GM19239 (cell line): ENCODE measurements at places on chromosomes 7 and 10.
A peak's percentile ranks its signal among the peaks of the same experiment; 100 is the strongest.

DNA sequence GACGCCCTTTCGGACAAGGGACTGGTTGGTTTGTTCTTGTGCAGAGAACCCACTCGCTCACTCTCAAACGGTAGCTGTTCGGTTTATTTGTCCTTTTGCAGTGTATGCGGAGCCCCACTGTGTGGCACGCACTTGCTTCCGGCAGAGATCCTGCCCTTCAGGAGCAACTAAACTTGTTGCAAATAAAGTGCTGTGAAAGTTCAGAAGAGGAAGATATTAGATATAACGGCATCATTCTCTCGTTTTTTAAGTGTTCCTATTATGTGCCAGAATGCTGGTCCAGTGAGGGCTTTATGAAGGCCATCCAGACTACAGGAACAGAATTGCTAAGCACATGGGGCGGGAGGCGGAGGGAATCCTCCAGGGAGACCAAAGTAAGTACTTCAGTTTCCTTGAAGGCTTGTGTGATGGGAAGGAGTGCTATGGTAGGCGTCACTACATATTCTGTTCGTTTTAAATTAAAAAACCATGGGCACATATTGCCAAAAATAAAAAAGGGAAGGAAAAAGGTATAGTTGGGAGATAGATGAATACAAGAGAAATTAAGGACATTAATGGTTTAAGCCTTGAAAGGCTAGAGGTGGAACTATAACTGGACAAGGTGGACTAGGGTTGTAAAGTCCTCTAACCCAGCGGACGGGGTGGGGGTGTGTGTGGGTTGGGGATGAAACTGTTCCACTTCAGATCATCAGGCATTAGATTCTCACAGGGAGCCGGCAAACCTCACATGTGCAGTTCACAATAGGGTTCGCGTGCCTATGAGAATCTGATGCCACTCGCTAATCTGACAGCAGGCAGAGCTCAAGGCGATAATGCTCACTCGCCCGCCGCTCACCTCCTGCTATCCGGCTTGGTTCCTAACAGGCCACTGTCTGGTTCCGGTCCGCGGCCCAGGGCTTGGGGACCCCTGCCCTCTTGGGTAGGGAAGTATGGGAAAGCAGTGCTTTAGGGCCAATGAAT is 704 bp upstream of the ERLIN1 start:
- no peak for DNase-seq

DNA sequence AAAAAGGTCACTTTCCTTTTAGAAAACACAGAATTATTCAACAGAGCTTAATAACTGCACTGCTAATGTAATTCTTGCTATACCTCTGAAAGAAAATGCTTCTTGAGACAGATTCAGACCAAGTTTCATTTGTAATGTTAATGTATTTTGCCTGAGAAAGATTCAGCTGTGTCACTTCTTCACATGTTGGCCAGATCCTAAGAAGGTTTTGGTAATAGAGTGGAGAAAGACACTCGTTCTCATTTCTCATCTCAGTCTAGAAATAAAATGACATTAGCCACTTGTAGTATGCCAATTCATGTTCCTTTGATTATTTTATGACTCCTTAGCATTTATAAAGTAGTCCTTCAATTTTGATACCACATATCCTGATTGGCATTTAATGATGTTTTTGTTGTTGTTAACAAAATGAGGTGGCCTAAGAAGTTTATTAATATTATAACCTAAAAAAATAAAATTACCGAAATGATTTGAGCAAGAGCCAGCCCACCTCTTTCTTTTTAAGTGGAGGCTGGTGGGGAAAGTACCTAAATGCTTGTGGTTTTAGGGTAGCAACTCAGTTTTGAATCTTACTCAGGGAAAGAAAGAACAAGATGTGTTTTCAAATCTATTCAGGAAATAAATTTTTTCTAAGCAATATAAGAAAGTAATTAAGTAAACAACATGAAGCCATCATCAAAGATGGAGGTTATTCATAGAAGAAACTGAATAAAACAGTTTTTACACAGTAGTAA is 16.4 kb upstream of the ELAPOR2 start:
- DNase-seq = no peak

DNA sequence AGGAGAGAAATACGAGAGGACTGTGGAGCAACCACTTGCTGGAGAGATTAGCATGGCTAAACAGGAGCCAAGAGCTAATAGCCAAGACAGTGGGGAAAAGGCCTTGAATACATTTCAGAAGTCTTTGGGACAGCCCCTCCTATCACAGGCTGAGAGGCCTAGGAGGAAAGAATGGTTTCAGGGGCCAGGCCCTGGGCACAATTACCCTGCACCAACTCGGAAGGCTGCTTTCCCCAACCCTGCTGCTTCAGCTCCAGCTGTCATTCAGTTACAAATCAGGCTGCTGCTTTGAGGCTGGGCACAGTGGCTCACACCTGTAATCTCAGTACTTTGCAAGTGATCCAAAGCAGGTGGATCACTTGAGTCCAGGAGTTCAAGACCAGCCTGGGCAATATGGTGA is 32.0 kb upstream of the SLC35G1 start:
- DNase-seq = no peak

DNA sequence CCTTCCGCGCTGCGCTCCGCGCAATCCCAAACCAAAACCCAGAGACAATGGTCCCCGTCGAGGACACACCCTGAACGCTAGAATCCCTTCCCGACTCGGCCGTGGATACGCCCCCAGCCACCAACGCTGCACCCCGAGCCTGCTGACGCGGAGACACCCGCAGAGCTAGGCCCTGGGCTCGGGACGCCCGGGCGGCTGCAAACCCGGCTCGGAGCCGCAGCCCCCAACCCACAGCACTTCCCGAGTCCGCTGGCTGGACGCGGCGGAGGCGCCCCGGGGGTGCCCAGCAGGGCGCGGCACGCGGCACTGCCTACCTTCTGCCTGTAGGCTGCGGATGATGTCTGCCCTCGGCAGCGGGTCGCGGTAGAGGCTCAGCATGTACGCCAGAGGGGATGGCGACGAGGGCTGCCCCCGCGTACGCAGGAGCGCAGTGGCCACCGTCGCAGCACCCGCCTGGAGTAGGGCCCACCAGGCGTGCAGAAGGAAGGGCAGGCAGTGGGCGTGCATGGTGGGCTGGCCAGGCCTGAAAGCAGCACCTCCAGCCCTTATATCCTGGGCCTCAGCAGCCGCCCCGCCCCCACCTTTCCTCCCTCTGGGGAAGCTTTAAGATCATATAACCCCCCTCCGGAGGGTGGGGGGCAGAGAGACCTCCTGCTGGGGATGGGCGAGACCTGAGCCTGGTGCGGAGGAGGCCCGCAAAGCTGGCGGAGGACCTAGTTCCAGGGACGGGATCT is at the start of gene NODAL:
NODAL (minus strand) TSS at position 521 of the 734 bp plus-strand sequence; CDS start at position 507, 14 bp downstream.
- DNase-seq = no peak

- no peak for DNase-seq
Measured at GRCh38 chr10:94010886-94011285, 17.2 kb downstream of the PLCE1 start.

DNA sequence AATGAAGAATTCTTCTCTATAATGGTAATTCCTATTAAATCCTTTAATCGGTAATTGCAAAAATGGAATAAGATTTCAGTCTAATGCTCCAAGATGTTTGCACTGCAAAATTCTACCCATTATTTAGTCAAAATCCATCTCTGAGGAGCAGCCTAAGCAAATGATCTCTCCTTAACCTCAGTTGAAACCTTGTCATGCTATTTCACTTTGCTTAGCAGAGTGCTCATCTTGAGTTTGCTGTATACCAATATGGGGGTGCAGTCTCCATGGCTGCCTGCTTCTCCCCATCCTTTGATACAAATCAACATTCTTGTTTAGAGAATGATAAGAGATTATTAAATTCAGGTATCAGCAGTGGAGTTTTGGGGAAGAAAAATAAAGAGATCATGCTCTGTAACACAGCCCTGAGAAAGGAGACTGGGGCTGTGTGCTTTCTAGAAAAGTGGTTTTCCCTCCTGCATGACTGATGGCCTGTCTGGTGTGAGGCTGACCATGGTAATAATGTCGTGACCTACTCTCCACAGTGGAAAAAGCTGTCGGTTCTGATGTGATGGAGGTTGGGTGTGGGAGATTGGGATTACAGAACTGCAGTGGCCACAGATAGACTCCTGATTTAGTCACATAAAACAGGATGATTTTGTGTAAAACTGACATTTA is 982.1 kb downstream of the NRG3 start:
- DNase-seq = no peak

DNA sequence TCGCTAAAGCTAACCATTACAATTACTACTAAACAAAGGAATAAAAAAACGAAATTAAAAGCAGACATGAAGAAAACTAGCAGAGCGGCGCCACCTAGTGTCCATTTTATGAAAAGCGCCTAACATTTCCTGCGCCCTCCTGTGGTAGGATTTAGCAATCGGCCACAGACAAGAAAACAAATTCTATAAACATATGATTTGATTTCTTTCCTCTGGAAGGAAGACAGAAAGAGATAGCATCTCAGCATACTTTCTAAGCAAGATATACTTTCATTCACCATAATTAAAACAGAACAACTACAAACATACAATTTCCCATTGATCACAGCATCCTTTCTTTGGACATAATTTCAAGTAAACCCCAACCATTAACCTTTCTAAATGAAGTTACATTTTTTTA is 337.7 kb upstream of the NPVF start:
- peak; percentile 9 for DNase-seq

GRCh38 chr10:92502296-92502808 is 71.5 kb downstream of the IDE start:
- no peak for DNase-seq

DNA sequence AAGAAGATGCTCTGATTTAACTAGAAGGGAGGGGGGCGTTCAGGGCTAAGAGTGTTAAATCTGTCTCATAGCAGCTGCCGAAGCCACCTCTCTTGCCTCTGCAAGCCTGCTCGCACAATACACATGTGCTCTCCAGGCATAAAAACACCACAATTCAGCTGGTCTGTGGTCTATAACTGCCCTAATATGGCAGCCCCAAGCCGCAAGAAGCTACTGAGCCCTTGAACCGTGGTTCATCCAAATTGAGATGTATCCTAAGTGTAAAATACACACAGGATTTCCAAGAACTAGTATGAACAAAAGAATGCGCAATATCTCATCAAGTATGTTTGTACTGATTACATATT is 70.8 kb upstream of the FGFR2 start:
- no peak for DNase-seq

GRCh38 chr7:140475747-140476333 is 3.5 kb downstream of the MKRN1 start:
- peak; percentile 19 for DNase-seq

GRCh38 chr7:36084485-36085091 is 68.5 kb upstream of the EEPD1 start:
- no peak for DNase-seq

- no peak for DNase-seq
Measured at GRCh38 chr7:152759949-152760853, 649 bp downstream of the ACTR3B start.

DNA sequence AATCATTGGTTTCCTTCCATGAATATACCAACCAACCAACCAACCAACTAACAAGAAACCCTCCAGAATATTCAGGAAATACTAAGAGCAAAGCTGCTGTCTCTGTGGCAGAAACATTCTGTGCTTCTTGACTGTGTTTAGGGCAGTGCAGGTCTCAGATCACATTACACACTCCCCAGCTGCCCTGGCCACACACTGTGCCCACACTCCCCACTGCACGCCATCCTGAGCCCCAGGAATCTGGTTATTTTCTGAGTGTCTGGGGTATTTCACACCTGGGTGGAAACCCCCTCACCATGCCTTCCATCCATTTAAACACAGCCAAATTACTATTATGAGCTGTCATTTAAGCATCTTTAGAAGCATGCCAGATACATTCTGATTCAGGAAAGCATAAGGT is 183.7 kb upstream of the ANK3 start:
- no peak for DNase-seq

GRCh38 chr7:150959739-150960734 is 18.1 kb downstream of the KCNH2 start:
- no peak for DNase-seq

GRCh38 chr10:48289501-48290238 is 15.2 kb upstream of the FRMPD2 start:
- DNase-seq = peak; percentile 24

DNA sequence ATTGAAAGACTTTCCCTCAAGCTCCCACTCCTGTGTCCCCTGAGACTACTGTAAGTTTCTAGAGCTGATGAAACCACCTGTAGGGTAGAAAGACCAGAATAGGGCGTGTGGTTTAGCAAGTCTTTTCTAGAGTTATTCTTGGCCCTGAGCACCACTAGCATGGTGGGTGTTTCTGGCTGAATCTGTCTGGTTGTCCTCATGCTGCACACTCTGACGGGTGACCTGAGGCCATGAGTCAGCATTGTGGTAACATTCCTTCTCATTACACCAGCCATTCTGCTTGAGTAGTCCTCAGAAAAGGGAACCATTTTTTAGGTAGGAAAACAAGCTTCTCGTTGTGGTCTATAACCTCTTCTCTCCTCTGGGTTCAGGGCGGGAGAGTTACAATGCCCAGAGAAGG is 250.3 kb downstream of the SNX13 start:
- DNase-seq = no peak

GRCh38 chr10:18759575-18759974 is 100.3 kb downstream of the ARL5B start:
- no peak for DNase-seq

DNA sequence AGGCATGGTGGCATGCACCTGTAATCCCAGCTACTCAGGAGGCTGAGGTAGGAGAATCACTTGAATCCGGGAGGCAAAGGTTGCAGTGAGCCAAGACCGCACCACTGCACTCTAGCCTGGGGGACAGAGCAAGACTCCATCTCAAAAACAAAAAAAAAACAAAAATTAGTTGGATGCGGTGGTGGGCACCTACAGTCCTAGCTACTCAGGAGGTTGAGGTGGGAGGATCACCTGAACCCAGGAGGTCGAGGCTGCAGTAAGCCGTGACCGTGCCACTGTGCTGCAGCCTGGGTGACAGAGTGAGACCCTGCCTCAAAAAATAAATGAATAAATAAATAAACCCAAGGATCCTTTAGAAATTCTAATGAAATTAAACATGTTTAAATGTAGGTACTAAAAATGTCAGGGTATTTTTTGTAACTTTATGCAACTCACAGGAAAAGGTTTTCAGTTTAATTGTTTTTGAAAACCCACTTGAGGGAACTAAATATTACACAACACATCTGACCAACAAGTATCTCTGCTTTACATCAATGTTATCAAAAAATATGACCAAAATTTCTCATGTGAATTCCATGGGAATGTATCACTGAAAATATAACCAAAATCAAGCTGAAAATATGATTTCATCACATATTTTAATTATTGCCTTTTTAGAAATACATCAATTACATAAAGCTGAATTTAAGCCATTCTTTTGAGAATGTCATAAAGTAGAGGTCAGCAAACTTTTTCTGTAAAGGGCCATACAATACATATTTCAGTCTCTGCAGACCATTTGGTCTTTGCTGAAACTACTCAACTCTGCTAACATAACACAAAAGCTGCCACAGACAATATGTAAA is 23.9 kb downstream of the UPF2 start:
- no peak for DNase-seq

- no peak for DNase-seq
Measured at GRCh38 chr10:8254350-8254749, 199.9 kb downstream of the GATA3 start.

GRCh38 chr7:56023500-56023899 is 27.7 kb downstream of the PSPH start:
- no peak for DNase-seq

- no peak for DNase-seq
Measured at GRCh38 chr10:46268076-46268881, 18.5 kb upstream of the ANTXRL start.

- DNase-seq = no peak
Measured at GRCh38 chr10:95431900-95432342, 129.2 kb downstream of the SORBS1 start.

- DNase-seq = peak; percentile 20
Measured at GRCh38 chr10:46028584-46029460, 1.6 kb downstream of the NCOA4 start.

- DNase-seq = no peak
Measured at GRCh38 chr10:97291357-97292096, 910 bp downstream of the ARHGAP19 start.
